ENCODE measurements at places on chromosomes 6 and 20.

DNA sequence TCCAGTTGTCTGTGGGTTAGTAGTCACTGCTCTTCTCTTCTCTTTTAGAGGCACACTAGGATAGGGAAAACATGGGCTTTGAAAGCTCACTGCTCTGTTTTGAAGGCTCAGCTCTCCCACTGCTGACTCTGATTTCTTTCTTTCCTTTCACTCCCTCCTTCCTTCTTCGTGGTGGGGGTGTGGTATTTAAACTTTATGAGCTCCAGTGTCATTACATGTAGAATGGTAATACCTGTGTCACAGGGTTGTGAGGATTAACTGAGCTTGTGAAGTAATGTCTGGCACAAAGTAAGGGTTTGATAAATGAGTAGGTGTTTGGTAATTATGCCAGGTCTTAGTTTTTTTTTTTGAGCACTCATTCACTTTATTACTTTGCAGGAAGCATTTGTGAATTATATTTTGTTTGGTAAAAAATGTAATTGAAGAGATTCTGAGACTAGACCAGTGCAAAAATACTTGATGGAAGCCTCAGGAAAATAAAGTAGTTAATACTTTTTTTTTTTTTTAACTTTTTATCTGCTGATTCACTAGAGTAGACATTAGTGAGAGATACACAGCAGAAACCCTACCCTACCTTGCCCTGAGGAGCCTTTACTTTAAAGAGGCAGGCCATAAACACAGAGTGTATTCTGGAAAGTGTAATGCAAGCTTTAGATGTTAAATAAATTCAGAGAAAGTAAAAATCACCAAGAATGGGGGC lies 17.3 kb downstream of the SMAP1 start:
- DNase-seq, result no peak

DNA sequence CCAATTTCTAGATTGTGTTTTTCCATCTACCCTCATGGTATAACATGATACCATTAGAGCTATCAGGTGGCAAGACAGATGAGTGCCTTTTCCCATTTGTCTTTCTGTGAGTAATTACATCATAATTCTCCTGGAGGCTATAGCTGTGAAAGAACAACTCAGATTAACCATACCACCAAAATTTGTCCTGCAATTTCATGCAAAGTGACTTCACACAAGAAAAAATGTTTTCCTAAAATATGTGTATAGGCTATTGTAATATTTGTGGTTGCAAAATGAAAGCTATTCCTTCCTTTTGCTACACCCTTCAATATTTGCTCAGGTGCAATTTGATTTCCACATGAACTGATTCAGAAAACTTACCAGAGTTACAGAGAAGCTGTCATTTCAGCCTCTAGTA lies 547.7 kb upstream of the ID4 start:
- DNase-seq, result peak; percentile 13

GRCh38 chr6:93418408-93419303 lies 703 bp downstream of the EPHA7 start:
- DNase-seq, result no peak

- DNase-seq, result no peak
Observed at GRCh38 chr6:170153436-170154319, 137.2 kb downstream of the DLL1 start.

DNA sequence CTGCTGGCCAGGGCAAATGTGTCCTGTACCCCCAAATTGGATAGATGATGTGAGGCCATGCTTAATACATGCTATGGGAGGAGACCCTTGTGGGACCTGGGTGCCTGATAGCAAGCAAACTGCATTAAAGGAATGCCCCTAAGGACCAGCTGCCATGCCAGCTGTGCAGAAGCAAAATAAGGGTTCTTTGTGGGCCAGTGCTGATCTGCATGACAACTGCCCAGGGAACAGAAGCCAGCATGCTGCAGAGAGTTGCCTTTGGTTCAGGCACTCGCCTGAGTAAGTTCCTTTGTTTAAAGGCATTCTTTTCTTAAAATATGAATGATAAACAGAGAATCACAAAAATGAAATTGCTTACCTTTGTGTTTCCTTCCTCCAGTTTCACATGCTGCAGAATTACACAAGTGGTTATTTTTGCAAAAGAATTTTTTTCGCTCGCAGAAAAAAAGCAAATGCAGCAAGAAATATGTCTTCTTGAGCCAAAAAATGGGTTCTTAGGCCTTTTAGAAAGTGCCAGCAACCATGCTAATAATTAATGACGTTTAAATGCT lies 6.9 kb upstream of the SYNDIG1 start:
- DNase-seq, result no peak

DNA sequence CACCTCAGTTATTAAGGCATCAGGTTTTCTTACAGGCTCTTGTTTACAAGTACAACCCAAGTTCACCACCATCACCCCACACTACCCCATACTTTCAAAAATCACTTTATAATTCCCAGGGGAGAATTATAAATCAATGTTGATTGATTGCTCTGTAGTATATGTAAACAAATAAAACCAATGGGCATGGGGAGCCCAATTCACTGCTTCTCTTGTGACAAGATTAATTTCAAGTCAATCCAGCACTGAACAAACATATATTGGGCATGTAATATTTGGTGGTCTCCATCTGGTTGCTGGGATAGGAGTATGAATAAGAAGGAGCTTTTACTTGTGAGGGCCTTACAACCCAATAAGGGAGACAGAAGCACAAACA lies 95.8 kb downstream of the CLVS2 start:
- DNase-seq, result no peak

DNA sequence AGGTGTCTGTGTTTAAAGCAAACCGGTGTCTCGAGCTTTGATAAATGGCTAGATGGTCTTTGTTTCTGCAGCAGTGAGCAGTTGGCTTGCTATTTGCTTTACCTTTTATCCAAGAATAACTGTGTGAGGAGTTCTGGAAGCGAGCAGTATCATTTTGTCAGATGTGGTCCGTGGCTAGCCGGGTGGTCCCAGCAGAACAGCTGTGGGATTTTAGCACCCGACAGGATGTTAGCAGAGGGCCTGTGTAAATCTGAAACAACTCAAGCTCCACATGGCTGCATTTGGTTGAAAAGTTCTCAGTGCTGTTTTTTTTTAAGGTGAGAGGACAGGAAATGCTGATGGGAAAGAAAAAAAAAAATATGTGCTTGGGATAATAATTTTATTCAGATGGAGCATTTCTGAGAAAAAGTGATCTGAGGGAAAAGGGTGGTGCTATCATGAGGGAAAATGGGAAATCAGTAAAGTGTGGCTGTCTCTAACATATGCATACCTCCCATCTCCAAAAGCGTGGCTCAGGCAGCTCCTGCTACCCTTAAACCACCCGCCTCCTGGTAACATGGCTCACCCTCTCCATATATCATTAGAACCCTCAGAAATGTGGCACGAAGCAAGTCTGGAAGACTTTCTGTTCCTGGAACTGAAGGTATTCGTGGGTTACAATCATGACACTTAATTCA lies 215.4 kb downstream of the TSHZ2 start:
- DNase-seq, result no peak

- peak; percentile 65 for DNase-seq
Observed at GRCh38 chr20:41232973-41233926, 84.3 kb downstream of the ZHX3 start.

DNA sequence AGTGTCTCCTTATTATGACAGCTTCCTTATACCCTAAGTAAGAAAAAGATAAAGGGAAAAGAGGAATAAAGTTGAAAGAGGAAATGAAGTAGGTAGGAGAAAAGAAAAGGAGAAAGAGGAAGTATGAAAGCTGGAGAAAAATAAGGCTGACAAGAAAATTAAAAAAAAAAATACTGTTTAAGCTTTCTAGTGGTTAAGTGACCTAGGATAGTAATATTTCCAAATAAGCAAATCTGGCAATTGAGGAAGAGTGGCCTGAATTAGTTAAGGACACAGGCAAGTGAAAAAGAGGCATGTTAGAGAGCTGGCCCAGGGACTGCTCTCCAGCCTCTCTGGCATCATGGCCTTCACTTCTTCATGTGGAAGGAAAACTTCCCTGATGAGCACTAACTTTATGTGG lies 76.5 kb upstream of the ADGRF1 start:
- no peak for DNase-seq

DNA sequence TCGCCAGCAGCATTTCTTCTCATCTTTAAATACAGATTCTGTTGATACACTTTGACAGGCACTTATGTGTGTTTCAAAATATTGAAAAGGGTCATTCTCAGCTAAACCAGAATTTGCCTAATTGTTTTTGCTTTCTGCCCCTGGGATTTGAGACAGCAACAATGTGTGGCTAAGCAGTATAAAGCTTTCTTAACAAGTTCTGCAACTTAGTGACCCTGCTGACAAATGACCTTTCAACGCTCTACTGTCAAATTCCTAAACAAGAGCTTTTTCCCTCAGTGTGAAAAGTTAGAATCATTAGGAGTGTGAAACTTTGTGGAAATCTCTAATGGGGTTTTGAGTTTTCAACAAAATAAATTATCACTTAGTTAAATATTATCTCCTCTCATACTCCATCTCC lies 414.6 kb downstream of the RFPL4B start:
- DNase-seq, result no peak

GRCh38 chr6:45431317-45432065 lies 53.8 kb upstream of the SUPT3H start:
- DNase-seq, result no peak

DNA sequence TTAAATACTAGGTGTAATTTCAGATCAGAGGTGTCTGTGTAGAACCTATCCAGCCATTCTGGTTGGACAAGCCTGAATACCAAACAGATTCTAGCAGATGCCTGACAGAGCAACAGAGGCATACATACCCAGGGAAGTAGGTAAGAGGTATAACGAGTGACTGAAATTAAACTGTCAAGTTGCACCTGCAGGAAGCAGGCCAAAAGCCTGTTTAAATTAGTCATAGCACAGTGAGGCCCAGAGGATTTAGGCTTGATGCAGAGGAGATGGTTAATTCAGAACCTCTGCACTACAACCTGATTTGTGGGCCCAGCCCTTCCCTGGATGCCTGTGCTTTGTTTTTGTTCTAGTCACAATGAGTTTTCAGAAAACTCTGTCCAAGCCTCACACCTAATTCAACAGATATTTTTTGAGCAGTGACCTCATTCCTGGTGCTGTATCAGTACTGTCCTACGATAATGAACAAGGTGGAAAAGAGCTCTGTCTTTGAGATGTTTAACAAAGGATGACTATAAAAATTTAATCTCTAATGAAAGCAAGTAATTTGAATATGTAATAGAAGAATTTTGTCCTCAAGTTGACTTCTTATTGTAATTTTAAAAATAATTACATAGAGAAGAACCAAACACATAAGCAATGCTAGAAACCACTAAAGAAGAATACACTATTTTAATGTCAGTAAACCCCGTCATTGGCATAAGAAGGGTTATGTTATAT lies 31.7 kb downstream of the C6orf58 start:
- DNase-seq, result no peak

DNA sequence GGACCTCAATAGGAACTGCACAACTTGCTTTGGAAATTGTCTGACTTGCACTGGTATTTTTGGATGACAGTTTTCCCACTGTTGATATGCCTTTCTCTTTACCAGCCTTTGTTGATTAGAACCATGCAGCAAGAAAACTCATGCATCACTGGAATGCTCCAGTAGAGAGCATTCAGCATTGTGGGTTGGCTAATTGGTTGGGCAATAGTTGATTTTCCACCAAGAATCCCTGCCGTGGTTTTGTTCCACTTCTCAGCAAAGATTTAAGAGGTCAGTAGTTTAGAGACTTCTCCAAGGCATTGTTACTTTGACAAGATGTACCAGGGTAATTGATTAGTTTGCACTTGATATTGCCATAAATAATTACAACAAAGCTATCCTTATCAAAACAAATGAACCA lies 260.0 kb downstream of the DHX35 start:
- DNase-seq, result no peak

GRCh38 chr20:38818113-38819065 lies 12.9 kb downstream of the PPP1R16B start:
- no peak for DNase-seq

GRCh38 chr6:8000188-8000596 lies 64.0 kb downstream of the BLOC1S5 start:
- DNase-seq, result peak; percentile 46

DNA sequence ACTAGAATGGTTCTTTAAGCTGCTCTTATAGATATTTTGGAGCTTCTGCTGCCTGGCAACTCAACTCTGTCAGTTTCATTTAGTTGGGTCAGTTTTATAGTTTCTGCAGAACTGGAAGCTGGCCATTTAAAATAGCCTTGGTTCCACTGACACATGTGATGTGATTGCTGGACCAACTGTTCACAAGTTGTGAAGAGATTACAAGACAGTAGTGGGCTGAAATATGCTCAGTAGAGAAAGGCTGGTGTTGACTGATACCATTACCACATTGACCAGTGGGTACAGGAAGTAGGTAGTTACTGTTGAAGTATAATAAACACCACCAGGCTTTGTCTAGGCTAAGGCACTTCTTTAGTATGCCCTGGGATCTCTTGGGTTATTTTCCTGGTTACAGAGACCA lies 39.0 kb downstream of the BCKDHB start:
- no peak for DNase-seq

DNA sequence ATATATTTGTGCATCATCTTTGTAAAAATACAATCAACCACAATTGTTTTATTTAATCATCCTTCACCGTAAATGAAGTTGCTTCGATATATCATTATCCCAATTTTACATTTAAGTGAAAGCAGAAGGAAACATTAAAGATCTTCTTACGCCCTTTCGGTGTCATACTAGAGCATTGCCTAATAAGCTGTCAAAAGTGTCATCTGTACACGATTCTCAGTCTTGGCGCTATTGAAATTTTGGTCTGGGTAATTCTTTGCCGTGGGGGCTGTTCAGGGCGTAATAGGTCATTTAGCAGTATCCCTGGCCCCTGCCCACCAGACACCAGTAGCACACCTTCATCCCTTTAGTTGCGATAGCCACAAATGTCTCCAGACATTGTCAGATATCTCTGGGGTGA lies 40.4 kb upstream of the TMEM170B start:
- DNase-seq, result no peak

- DNase-seq, result no peak
Observed at GRCh38 chr6:15550546-15551123, 112.2 kb downstream of the DTNBP1 start.

- peak; percentile 78 for DNase-seq
Observed at GRCh38 chr6:37630281-37630799, 67.3 kb downstream of the MDGA1 start.

DNA sequence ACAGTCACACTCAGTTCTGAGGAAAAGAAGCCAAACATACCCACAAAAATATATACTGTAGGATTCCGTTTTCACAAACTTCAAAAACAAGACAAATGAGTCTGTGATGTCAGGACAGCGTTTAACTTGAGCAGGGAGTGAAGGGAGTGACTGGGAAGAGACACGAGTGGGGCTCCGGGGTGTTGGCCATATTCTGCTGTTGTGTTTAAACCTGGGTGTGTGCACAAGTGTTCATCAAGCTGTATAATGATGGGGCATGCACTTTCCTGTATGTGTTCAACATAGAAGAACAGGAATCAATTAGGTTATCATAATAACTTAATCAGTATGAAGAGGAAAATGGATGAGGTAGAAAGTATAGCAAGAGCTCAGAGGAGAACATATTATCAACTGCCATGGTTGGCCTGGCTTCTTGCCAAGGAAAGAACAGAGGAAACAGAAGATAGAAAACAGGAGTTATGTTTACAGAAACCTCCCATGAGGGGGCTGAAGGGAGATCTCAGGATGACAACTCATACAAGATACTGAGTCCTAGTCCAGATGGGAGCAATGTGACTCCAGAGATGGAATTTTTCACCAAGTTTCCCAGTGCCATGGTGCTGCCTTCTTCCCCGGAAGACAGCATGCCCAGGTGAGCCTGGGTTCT lies 15.1 kb upstream of the AFDN start:
- DNase-seq, result no peak

Data from trophoblast cell (in vitro differentiated cells and primary cell).